ENCODE measurements at places on chromosomes 1 and 21.

DNA sequence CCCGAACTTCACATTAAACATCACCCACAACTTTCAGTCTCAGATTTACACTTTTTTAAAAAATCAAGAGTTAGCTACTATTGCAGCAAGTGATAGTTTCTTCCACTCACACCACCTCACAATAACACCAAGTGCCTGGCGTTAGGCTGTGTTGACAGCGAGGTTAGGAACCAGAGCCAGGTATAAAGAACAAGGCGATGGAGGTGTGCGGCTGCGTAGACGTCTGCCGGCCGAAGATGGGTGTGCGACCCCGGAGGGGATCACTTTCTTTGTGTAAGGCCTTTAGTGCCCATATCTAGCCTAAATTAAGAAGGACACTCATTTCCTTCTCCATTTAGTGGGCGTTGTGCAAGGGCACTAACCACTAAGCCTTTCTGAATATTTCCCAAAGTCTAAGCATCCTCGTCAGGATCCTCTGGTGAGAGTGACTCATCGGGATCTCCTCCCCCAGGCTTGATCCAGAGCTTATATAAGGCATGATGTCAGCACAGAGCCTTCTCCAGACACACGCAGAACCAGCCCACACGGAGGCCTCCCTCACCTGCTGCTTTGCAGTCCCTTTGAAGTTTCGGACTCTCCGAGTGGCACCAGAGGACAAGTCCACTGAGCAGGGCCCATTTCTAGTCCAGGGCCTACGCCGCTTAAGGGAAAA lies 11.8 kb downstream of the NHLH2 start:
- peak; percentile 72 for DNase-seq

DNA sequence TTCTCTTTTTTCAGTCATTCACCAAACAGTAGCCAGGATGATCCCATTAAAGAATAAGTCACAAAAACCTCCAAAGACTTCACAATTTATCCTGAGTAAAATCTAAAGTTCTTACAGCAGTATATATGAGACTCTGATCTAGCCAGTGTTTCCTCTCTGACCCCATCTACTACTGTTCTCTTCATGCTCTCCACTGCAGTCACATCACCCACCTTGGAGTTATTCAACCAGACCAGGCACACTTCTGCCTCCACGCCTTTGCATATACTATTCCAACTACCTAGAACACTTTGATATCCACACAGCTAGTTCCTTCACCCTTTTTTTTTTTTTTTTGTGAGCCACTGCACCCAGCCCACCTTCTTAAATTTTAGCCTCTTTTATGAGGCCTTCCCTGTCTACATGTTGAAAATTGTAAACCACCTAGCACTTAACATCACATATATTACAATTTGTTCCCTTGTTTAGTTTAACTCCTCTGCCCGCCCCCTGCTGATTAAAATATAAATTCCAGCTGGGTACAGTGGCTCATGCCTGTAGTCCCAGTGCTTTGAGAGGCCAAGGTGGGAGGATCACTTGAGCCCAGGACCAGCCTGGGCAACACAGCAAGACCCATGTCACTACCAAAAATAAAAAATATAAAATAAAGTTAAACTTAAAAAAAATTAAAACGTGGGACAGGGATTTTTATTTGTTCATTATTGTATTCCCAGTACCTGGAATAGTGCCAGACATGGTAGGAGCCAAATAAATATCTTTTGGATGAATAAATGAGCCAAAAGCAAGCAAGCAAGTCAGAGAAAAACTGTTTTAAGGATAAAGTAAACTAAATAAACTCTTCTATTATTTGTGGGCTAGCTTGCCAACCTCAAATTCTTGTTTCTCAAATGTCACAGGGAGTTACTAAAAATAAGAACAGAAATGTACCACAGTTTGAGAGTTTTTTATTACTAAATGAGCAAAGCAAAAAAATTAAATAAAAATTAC lies 35.2 kb upstream of the MUTYH start:
- no peak for DNase-seq

GRCh38 chr1:77487631-77488030 lies 194.8 kb downstream of the ZZZ3 start:
- no peak for DNase-seq

DNA sequence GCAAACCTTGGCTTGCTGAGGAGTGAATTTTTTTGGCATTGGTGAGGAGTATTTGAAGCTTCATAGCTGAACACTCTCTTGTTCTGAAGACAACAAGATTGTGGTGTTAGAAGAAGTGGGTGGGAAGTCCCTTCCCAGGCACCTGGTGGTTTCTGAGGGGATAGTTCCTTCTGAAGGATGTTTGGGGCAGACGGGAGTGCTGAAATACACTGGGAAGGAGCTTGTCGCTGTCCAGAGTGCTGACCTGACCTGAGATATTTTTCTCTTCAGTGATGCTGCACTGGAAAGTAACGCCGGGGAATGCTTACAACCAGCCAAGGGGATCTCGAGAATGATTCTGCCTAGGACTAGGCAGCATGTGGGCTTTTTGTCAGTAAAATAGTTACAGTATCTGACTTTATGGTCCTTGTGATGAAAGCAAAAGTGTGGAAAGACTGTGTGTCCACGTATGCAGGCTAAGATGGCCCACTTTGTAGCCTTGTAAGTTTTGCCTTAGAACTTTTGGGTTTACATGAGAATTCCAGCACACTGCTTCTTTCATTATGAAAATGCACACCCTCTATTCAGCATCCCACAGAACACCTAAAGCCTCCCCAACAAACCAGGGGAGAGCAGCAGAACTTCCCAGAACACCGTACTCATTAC lies 33.1 kb upstream of the NFASC start:
- peak; percentile 33 for DNase-seq

DNA sequence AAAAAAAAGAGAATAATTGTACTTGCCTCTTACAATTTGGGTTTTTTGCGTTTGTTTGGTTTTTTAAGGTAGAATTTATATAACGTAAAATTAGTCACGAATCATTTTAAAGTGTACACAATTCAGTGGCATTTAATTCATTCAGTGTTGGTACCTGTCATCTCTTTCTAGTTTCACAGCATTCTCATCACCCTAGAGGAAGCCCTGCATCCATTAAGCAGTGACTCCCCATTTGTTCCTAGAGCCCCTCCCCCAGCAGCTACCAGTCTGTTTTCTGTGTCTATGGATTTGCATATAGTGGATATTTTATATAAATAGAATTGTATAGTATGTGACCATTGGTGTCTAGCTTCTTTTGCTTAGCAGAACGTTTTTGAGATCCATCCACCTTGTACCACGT lies 233.2 kb upstream of the FMN2 start:
- peak; percentile 20 for DNase-seq

DNA sequence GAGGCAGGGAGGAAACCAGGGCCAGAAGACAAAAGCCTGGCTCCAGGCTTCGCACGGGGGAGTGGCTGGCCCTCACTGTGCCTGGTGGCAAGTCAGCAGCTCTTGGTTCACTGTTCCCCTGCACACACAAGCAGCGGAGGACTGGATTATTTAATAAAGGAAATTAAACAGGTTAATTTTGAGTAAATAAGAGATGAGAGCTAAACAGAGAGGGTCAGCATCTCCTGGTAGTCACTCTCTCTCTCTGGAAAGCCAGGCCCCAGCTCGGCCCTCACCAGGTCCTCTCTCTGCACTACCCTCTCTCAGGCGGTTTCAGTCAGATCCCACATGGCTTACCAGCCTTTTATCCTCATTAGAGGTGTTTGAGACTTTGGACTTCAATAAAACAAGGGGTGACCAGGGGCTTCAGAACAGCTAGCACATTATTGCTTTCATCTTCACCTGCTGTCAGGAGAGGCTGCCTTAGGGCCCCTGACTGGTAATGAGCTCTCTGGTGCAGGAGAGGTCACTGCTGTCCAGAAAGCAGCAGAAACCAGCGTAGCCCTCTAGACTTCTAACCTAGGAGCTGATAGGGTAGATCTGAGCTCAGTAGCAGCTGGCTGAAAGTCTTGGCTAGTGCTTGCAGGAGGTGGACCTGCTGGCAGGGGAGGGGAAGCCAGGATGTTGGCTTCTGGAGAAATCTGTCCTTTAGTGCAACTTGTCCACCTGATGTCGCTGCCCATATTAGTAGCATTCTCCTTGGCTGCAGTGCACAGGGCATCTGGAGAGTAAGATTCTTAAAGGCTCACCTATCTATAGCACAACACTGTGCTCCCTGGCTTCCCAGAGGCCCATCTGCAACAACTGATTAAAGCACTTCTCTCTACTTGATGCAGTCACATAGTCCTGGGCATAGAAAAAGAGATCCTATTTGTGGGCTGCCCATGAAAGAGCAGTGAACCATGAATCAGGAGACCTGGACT lies 45.9 kb downstream of the SYT6 start:
- peak; percentile 59 for DNase-seq

- no peak for DNase-seq
These were observed 48.7 kb downstream of the TTLL7 start for GRCh38 chr1:83950106-83950661.

DNA sequence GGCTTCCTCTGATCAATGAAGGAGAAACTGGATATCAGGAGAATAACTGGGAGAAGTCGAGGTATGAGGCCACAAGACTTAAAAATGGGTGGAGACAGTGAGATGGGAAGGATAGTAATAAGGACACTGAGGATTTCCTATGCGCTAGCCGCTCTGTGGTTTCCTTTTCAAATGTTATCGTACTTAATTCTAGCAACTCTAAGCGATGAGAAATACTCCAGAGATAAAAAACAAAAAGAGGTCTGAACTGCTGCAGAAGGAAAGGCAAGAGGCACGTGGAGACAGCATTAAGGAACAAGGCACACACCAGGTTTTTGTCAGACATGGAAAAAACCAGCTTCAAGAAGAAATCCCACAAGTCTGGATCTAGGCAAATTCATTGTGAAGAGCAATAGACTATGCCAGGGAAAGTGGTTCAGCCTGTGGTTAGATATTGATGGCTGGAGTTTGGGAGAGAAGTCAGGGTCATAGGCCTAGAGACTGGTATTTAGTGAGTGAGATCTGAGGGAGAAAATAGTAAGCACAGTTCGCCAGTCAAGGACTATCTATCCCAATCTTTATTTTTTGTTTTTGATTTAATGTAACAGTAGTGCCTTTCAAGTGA lies 5.3 kb downstream of the CLCA2 start:
- DNase-seq: no peak

DNA sequence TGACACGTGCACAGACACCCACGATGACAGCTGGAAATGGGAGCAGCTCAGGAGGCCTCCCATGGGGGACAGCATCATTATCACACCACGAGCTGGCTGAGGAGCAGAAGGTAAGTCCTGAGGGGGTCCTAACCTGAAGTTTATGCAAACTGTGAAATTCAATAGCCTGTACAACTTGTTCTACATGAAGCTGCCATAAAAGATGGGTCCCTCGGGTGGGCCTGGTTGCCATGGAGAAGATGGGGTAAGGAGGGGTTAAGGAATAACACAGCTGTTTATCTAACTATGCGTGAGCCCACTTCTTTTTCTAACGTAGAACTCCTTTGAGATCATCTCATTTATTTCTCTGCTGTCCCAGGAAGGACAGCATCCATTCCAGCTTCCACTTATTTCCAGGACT lies 163.4 kb upstream of the CD34 start:
- no peak for DNase-seq

DNA sequence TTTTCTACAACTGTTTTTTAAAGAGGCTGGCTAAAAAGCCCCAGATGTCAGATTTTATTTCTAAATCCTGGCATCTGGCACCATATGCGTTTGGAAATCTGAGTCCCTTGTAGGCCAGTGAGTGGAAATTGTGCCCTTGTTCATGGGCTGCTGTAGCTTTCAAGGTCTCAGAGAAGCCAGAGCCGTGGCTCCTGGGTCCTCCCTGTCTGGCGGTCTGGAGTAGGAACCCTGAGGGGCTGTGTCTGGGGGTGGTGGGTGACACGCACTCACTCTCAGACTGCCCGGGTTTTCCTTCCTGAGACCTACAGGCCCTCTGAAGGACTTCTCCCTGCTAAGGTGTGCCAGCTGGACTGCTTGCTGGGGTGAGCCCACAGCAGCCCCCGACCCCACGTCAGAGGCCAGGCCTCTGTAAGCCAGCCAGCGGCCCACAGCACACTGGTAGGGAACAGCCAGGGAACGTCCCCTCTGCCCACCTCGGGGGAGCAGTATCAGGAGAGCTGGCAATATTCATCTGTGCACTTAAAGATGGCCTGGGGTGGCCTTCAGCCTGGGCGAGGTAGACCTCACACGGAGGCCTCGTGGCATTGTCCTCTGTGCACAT lies 151.5 kb downstream of the PEX14 start:
- DNase-seq: no peak

DNA sequence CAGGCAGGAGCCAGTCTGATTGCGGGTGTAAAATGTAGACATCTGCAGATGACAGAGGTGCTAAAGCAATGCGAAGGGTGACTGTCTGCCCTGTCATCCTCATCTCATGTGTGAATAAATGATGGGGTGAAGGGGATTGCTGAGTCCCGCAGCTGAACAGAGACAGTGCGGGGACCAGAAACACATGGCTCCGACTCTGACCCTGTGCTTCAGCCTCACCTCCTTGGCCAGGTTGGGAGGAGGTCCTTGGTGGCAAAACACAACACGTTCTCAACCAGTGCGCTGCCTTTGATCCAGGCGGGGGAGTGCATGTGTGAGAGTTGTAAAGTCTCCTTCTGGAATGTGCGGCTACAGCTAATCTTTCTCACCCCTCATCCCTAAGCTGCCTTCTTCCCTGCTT lies 32.0 kb upstream of the TTC22 start:
- DNase-seq: no peak

- no peak for DNase-seq
These were observed 171.6 kb downstream of the S1PR1 start for GRCh38 chr1:101408212-101409042.

GRCh38 chr1:226558036-226558650 lies 9.6 kb downstream of the STUM start:
- DNase-seq: peak; percentile 15

- peak; percentile 67 for DNase-seq
These were observed 18.3 kb upstream of the PPIE start for GRCh38 chr1:39720094-39720999.

- DNase-seq: no peak
These were observed 18.7 kb downstream of the AK4 start for GRCh38 chr1:65166572-65167305.

GRCh38 chr1:218671573-218671972 lies 326.4 kb downstream of the TGFB2 start:
- DNase-seq: no peak

- DNase-seq: no peak
These were observed 38.2 kb upstream of the USH2A start for GRCh38 chr1:216461466-216461865.

DNA sequence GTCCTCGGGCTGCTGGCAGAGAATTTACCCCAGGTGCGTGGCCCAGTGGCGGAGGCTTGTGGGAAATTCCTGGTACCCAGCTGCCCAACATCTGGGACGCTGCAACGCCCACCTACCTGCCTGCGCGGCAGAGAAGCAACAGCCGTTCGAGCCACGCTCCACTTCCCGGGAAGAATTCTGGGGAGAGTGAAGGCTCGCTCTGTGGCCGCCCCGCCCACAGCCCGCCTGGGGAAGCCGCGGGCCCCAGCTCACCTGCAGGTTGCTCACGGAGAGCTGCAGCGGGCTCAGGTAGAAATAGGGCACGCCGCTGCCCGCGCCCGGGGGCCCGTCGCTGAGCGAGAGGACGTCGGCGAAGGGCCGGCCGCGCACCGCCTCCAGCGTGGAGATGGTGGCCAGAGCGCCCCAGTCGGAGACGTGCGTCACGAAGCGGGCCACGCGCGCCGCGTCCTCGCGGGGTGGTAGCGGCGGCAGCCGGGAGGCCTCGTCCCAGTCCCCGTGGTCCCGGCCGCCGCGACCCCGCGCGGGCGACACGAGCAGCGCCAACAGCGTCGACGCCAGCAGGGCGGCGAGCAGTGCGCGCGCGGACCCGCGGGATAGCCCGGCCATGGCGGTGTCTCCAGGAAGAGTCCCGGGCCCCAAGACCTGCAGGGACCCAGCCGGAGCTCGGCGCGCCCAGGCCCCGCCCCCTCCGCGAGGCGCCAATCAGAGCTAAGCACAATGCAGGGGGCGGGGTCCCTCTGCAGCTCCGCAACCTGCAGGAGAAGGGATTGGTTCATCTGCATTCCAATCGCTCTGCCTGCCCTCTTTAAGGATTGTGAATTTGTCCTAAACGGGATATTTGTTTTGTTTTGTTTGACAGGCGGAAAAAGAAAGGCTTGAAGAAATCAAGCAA lies at the start of gene CREG1:
Gene CREG1, minus strand, starts transcription at position 627 of the 892 bp plus-strand sequence.
- peak; percentile 91 for DNase-seq
